ENCODE measurements at places on chromosomes 5 and 9.

- DNase-seq: no peak
Measured at GRCh38 chr5:179185256-179185940, 125.2 kb downstream of the ZNF354C start.

DNA sequence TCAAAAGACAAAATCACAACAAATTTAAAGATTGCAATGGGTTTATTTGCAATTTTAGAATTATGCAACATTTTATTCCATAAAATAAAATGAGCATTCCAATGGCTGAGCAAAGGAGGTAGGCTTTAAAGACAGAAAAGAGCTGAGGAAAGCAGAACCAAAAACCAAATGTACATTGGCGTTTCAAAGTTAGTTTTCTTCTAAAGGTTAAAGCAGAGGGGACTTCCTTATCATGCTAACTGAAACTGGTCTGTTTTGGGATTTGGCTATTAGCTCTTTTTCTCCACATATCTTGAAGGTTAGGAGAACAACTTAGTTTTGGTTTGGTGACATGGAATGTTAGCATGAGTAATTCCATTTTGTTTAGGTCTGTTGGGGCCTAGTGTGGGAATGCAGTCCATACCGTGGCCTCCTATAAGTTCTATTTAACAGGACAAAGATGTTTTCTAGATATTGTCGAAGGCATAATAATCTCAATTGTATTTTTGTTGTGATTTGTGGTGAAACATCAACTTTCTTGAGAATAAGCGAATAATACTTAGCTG, 20.3 kb downstream of the DCP2 start:
- DNase-seq: no peak

GRCh38 chr9:134066526-134066912, 1.3 kb downstream of the BRD3 start:
- DNase-seq: no peak

DNA sequence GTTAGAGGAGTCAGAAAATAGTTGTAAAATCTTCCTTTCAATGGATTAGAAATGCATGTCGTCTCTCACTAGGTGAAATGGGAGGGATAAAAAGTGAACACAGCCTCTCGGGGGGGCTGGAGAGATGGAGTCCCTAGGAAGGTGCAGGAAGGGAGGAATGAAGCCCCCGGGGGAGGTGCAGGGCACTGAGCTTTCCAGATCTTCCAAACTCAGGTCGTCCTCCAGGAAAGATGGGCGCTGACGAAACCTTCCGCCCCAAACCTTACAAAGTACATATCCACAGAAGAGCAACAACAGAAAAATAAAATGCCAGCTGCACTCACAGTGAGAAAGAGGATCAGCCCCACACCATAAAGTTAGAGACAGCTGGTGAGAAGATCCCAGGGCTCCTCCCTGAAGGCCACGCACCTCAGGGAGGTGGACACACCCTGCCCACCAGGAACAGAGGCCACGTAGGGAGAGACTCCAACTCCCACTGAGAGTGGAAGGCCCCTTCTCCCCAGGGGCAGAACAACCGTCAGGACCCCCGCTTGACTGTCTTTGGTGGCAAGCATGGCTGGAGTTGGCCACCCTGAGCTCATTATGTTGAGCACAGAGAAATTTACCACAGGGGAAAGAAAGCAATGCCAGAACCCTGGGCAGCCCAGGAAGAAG, 174.3 kb downstream of the AUH start:
- DNase-seq: no peak

DNA sequence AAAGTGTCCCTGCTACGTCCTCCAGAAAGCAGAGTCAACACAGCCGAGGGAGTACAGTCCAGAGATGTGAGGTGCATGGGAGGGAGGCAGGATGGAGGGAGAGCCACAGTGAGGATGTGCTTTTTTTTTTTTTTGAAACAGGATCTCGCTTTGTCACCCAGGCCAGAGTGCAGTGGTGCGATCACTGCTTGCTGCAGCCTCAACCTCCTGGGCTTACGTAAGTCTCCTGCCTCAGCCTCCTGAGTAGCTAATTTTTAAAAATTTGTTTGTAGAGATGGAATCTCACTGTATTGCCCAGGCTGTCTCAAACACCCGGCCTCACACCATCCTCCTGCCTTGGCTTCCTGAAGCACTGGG, 33.2 kb upstream of the ALDH1B1 start:
- DNase-seq: no peak

GRCh38 chr5:138702166-138703077, 50.8 kb upstream of the CTNNA1 start:
- DNase-seq: no peak

GRCh38 chr5:83097689-83098231, 20.4 kb downstream of the XRCC4 start:
- DNase-seq: no peak

DNA sequence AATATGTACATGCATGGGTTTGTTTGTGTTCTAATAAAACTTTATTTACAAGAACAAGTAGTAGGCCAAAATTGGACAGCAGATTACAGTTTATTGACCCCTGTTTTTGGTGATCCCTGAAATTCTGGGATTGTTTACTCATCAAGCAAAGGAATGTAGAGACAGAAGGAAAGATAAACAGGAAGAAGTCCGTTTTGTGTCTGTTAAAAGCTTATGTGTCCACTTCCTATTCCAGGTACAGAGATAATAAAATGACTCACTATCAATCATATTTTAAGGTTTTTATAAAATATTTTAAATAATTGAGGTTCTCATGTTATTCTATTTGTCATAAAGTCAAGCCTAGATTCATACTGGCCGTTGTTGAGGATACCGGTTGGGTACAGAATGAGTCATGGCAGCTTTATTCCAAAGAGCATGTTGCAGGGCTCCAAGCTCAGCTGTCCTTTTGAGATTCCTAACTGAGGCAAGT, 214.9 kb upstream of the DAB2 start:
- DNase-seq: no peak

GRCh38 chr5:53974021-53974420, 336.4 kb downstream of the ARL15 start:
- DNase-seq: no peak

GRCh38 chr5:80761966-80762365, 107.2 kb upstream of the DHFR start:
- DNase-seq: no peak

- no peak for DNase-seq
Measured at GRCh38 chr9:109780453-109781033, 545 bp downstream of the PALM2AKAP2 start.

GRCh38 chr5:32420506-32420905, 24.0 kb downstream of the ZFR start:
- DNase-seq: no peak

DNA sequence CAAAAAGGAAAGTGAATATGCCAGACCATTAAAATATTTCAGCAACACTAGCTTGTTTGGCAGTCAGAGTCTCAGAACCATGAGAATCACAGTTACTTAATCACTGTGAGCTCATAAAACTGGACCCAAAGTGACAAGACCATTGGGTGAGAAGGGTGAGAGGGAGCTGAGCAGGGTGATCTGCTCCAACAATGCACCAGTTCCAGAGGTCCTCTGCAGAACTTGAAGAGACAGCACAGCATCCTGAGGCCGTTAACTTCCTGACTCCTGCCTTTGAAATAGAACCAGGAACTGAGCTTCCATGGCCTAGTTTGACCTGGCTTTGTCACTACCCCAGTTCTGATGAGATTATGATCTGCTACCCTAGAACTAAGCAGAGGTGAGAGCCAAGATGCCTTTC, 57.4 kb downstream of the NFIB start:
- no peak for DNase-seq

GRCh38 chr9:132451276-132451675, 41.3 kb downstream of the CFAP77 start:
- DNase-seq: no peak

GRCh38 chr9:83956086-83956435, 24.0 kb downstream of the HNRNPK start:
- DNase-seq: no peak

GRCh38 chr5:121841892-121842291, 9.8 kb upstream of the FTMT start:
- no peak for DNase-seq

- DNase-seq: peak; percentile 33
Measured at GRCh38 chr5:6745706-6746222, 32.5 kb downstream of the TENT4A start.

GRCh38 chr5:34660444-34660843, 4.3 kb downstream of the RAI14 start:
- no peak for DNase-seq

DNA sequence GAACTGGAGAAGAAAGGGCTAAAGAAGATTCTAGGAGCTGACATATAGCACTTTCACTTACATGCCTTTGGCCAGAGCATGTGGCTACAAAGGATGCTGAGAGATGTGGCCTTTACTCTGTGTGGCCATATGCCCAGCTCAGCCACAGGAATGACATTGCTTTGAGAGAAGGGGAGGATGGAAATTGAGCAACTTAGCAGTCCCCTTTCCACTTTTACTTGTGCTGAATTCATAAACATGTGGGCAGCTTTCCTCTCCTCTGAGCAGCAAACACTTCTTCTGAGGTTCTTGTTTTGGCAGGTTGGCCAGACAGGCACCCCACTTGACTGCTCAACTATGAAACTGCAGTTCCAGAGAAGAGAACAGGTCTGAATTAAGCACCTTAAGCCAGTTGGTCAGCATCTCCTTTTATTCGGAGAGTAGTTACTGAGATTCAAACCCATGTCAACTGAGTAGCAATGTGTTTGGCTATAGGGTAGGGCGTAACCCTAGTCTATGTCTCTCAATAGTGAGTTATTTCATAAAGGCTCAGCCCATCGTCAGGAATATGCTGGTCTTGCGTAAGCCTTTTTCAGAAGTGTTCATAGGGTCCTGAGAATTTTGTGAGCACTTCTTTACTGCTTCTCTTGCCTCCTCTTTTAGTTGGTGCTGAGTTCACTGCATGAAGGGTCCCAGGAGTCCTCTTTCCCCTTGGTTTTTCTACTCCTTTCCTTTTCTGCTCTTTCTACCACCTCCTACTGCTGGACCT, 134.5 kb downstream of the PALM2AKAP2 start:
- no peak for DNase-seq

- DNase-seq: peak; percentile 78
Measured at GRCh38 chr9:98101868-98102273, 17.2 kb downstream of the TRIM14 start.

DNA sequence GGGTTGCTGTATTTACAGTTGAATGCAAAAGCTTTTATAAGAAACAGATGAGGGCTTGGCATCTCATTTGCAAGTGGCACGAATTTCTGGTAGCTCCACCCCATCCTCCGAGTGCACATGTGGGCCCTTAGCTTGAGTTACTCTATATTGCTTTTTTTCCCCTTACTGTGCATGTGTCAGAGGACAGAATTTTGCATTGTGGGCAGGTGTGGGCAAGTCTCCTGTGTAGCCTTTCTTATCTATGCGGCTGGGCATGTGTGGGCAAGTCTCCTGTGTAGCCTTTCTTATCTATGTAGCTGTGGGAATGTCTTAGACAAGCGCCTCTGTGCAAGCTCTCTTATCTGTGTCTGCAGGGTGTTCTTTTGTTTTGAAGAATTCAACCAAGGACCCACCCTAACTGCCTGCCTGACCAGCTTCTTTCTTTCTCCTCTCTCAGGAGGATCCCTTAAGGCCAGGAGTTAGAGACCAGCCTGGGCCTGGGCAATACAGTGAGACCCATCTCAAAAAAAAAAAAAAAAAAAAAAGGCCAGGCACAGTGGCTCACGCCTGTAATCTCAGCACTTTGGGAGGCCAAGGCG, 34.1 kb upstream of the SIL1 start:
- no peak for DNase-seq

GRCh38 chr5:151598984-151599383, 7.9 kb upstream of the FAT2 start:
- DNase-seq: no peak

GRCh38 chr5:150650021-150651006, 9.9 kb downstream of the SYNPO start:
- no peak for DNase-seq

GRCh38 chr9:108056805-108057386, 567.3 kb upstream of the KLF4 start:
- no peak for DNase-seq

- no peak for DNase-seq
Measured at GRCh38 chr9:113886933-113887332, 10.8 kb downstream of the ZNF618 start.

GRCh38 chr5:54673523-54674225, 156.1 kb downstream of the SNX18 start:
- peak; percentile 7 for DNase-seq

GRCh38 chr5:174386306-174386705, 338.1 kb upstream of the MSX2 start:
- no peak for DNase-seq

DNA sequence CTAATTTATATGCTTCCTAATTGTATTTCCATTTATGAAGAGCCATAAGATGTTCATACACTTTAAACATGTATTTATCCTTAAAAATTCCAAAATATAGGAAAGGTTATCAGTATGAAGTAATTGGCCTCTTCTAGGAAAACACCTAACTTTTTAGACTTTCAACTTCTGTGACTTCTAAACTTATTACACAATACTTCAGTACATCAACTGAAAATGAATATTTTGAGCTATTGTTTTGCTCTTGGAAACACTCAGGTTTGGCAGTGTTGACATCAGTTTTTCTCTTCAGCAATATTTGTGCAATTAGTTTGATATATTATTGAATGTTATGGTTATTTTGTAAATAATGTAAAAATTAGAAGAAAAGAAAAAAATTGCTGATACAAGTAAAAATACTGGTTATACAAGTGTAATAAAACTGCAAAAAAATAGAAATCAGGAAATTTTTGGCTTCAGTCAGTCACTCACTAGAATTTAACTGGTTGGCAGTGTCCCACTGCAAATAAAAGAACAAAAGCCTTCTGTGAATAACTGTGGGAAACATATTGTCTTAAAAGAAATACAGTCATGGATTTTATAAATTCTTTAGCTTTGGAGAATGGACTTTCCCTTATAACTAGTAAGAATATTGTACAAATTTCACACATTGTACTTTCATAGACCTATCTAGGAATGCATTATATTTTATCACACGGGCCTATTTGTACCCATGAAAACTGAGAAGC, 635.9 kb downstream of the TLE1 start:
- DNase-seq: no peak

DNA sequence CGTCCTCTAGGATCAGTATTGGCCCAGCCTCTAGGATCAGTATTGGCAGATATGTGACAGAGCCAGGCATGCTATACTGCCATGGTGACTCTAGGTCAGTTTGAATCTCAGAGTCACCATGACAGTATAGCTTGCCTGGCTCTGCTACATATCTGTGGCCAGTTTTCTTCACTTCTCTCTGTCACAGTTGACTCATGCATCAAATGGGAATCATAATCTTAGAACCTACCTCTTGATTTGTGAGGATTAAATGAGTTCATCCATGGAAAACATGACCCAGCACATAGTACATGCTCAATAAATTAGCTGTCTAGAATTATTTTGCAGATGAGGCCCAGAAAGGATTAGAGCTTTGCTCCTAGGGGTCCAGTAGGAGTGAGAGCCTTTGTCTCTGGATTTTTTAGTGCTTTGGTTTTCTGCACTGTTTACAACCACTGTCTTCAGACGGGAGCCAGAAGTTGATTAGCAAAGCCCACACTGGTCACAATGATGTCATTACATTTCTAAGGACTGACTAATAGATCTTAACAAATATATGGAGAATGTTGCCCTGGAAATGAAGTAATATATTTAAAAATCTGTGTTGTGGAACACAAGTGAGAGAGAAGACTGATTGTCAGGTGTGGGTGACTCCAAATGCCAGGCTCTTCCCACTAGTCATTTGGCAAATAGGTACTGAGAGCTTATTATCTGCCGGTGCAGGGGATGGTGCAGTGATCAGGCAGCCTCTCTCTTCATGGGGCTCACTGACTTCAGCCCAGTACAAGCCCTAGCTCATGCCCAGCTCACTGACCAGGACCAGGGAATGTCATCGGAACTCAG, 76.0 kb downstream of the COL15A1 start:
- DNase-seq: no peak

Data from activated CD4-positive, alpha-beta T cell treated with anti-CD3 and anti-CD28 coated beads for 4 hours (primary cell).